Hypothalamus (tissue), 51 donors: ENCODE measurements at places on chromosomes 12 and 14.
A peak's percentile ranks its signal among the peaks of the same experiment; 100 is the strongest.

DNA sequence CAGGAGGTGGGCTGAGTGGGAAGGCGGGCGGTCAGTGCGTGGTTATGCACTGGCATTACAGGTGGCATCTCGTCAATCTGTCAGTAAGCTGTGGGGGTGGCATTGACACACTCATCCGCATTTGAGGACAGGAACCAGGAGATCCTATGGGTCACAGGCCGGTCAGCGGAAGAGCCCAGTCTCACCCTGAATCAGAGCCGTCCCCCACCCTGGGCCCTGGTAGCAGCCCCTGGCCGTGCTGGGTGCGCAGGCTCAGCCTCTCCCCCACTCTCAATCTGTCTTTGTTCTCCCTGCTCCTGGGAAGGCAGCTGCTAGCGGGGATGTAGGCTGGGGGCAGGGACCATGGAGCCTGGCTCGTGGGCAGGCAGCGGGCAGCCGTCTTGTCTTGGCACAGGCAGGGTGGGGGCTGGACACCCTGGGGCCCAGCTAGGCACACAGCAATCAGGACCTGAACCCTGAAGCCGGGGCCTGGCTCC, 5.1 kb downstream of the INF2 start:
- peak; percentile 70 for DNase-seq

GRCh38 chr14:85576848-85577542, 47.1 kb downstream of the FLRT2 start:
- no peak for DNase-seq

DNA sequence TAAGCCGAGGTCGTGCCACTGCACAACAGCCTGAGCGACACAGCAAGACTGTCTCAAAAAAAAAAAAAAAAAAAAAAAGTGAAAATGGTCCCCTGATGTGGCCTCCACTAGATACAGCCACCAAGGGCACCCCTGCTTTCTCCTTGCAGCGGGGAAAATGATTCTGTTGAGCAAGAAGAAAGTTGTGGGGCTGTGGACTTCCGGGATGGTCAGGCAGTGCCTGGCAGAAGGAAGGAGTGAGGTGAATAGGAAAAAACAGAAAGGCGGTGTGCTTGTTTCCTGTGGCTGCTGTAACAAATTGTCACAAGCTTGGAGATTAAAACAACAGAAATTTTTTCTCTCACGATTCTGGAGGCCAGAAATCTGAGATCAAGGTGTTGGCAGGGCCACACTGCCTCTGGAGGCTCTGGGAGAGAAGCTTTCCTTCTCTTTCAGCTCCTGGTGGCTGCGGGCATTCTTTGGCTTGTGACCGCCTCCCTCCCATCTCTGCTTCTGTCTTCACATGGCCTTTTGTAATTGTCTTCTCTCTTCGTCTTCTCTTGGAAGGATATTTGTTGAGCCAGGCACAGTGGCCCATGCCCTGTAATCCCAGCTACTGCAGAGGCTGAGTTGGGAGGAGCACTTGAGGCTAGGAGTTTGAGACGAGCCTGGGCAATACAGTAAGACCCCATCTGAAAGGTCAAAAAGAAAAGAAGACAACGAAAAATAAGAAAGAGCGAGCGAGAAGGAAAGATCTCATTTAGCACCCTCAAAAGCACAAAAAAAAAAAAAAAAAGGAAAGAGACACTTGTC, 116.6 kb upstream of the MED13L start:
- no peak for DNase-seq

DNA sequence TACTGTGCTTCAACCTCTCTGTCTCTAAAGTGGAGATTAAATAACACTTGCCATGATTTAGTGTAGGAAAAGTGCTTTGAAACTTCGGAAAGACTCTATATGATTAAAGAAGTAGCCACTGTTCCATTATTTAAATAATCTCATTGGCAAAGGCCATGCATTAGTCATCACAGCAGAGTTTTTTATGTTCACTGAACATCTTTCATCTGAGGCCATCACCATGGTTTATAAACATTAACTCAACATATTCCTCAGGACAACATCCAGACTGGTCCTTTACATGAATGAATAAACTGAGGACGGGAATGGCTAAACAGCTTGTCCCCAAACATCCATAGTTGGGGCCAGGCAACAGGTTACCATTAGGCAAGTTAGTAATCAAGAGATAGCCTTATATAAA, 124.6 kb upstream of the FRMD6 start:
- no peak for DNase-seq

- DNase-seq, result no peak
Observed at GRCh38 chr12:46332260-46332659, 40.3 kb downstream of the SLC38A2 start.

DNA sequence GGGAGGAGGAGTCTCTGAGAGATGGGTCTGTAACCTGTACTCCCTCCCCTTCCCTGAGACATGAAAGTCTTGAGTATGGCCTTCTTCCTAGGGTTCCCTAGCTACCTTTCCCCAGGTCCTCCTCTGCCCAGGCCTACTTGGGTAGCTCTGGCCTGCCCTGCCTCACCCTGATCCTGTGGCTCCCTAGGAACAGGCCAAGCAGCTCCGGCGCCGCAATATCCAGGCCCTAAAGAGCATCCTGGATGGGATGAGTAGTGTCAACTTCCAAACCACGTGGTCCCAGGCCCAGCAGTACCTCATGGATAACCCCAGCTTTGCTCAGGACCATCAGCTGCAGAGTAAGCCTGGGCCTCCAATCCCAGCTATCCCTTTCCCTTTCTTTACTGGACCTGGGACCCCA, 12.3 kb downstream of the PRPF40B start:
- no peak for DNase-seq

DNA sequence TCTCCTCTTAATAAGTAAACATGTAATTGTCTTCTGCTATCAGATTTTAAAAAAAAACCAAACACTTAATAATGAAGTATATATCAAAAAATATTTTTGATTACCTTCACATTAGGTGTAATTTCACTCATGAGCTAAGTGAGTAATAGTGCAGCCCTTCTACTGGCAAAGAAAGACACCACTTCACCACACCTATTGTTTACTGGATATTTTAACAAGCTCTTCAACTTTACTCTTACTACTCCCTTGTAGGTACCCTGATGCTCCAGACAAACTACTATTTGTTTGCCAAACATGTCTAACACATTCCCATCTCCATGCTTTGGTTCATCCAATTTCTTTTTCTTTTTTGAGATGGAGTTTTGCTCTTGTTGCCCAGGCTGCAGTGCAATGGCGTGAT, 36.9 kb upstream of the WDR89 start:
- DNase-seq, result no peak

DNA sequence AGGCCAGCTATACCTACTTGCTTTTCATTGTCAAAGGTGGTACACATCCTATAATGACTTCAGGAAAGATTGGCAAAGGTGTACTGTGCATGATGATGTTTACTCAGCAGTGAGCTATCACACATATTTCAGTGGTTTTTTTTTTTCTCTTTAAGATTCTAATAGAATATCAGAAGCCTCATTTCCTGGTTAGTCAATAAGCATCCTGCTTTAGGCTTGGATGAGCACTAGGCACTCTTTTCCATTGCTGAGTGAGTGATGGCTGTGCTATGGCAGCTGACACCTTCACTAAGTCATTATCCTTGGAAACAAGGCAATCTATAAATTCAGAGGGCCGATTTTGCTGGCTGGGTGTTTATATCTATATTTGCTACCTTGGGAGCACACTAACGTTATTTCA, 161.1 kb upstream of the RASSF8 start:
- no peak for DNase-seq

DNA sequence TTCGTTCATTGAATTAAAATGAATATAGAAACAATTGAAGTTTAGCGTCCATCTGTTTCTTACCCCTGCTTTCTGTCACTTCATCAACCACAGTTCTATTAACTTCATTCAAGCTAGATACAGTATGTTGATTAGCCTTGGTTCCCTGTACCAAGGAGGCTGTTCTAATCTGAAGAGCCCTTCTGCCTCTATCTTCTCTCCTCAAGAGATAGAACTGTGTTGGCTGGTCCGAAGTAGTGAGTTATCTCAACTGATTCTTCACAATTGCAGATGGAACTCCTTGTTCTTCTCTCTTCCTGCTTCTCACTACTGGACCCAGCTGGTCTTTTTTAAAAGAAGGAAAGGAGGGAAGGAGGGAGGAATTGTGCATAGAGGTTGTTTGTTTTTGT, 82.1 kb upstream of the TRAF3 start:
- DNase-seq, result no peak

DNA sequence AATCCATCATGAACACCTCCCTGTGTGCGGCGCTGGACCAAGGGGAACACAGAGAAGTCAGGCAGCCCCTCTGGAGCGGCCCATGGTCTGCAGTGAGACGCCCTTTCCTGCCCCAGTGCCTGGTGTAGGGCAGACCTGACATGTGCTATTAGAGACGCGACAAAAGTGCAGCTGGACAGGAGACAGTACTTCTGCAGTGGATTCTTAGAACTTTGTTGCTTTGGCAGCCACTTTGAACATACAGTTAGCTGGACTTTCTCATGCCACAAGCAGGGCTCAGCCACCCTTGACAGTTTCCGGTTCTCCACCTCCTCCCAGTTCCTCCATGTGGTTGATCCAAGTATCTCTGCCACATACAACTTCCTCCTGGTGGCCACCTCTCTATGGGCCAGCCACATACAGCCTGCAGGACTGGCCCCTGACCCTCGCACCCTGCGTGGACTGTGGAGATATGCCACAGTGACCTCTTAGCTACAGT, 45.9 kb downstream of the LGMN start:
- DNase-seq, result no peak

DNA sequence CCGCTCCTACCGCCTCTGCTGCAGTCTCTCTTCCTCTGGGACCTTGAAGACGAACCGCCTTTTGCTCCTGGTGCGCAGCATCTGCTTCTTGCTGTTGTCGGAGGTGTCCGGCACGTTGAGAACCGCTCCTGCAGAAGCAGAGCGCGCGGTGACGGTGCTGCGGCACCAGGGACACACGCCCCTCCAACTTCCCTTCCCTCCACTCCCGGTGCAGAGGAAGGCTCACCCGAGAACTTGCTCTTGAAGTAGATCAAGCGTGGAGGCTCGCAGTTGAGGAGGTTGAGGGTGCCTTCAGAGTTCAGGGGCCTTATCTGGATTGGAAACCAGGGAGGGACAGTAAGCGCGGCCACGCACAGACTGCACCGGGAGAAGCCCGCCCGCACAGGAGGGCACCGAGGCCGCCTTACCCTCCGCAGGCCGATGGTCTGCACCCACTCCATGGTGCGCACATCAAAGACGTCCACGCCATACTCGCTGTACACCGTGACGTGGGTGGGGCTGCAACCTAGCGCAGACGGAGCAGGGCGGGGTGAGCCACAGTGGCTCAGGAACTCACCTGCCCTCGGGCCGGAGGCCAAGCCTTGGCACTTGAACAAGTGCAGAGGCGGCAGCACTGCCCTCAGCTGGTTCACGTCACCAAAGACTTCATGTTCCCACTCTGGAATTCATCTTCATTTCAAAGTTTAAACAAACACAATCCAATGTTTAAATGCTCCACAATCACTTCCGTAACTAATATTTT, 17.5 kb downstream of the AMN start:
- DNase-seq, result no peak

DNA sequence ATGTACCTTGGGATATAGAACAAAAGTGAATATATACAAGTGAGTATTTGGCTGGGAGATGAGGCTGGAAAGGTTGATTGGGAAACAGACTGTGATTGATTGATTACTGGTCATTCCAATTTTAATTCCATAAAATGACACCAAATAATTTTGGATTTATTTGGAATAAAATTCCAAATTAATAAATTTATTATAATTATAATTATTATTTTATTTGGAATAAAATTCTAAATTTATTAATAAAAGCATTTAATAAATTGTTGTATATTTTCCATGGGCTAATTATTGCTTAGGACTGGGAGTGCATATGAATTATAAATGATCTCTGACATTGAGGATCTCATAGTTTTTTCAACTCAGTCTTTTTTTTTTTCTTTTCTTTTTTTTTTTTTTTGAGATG, 51.7 kb downstream of the KANSL2 start:
- no peak for DNase-seq

DNA sequence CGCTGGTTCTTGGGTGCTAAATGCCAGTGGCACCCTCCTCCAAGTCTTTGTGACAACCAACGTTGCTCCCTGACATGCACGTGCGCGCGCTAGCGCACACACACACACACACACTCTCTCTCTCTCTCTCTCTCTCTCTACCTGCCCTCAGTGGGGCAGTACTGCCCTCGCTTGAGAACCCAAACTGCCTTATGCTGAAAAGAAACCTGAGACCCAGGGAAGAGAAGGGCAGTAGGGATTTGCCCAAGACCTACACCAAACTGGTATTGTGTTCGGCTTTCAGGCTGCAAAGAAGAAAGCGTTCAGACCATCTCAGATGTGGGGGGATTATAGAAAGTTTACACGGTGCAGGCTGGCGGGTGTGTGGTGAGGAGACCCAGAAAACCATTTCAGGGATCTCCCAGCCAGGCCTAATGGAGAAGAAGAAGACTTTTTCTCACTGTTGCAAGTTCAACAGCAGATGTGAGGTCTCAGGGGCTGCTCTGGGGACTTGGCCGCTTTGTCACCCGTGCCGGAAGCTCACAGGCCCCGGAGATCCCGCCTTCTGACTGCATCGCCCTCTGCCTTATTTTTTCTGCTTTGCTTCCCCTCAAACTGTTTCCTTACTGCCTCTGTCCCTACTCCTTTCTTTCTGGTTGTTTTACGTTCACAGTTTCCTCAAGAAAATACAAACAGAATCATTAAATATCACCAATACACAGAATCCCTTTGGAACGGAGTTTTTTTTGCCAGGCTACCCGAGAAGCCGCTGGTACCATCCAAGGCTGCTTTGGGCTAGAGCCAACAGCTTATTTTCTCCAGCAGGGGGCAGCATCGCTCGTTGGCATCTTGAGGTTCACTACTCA, 82.4 kb downstream of the PPM1A start:
- peak; percentile 41 for DNase-seq

GRCh38 chr12:12266389-12266872, 413 bp downstream of the LRP6 start:
- DNase-seq, result no peak

- no peak for DNase-seq
Observed at GRCh38 chr12:57760347-57760982, 5.6 kb downstream of the MARCHF9 start.

GRCh38 chr12:122965321-122965751, 927 bp downstream of the ABCB9 start:
- DNase-seq, result no peak

DNA sequence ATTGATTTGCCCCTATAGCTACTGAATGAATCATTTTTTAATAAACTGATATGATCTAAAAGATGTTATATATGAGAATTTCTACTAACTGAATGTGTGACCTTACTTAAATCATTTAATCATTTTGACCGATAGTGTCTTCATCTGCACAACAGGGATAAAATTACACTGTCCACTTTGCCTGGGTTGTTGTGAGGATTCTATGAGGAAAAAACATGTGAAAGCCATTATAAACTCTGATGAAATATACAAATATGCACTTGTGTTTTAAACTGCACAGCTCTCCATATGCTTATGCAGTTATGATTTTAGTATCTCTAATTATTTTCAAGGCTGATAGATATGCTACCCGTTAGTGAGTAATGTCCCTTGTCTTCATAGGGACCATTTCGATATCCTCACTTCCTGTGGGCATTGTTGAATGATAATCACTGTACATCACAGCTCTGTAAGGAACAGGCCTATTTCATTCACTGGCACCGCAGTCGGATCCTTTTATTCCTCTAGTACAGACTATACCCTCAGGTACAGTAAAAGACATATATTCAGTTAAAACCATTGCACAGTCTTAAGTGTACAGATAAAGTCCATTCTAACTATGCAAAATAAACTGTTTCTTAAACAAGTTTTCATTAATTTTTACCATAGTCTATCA, 88.7 kb upstream of the RAP1B start:
- DNase-seq, result no peak
